Stimulated activated CD4-positive, alpha-beta T cell treated with anti-CD3 and anti-CD28 coated beads, Interleukin-1b, Interleukin-23, amount 100 ng/mL, for 4 hours (primary cell): ENCODE measurements at places on chromosomes 5 and 9.

GRCh38 chr9:27564670-27565069 lies 8.6 kb downstream of the C9orf72 start:
- no peak for DNase-seq

GRCh38 chr5:50415912-50416311 lies 25.2 kb downstream of the EMB start:
- DNase-seq = no peak

DNA sequence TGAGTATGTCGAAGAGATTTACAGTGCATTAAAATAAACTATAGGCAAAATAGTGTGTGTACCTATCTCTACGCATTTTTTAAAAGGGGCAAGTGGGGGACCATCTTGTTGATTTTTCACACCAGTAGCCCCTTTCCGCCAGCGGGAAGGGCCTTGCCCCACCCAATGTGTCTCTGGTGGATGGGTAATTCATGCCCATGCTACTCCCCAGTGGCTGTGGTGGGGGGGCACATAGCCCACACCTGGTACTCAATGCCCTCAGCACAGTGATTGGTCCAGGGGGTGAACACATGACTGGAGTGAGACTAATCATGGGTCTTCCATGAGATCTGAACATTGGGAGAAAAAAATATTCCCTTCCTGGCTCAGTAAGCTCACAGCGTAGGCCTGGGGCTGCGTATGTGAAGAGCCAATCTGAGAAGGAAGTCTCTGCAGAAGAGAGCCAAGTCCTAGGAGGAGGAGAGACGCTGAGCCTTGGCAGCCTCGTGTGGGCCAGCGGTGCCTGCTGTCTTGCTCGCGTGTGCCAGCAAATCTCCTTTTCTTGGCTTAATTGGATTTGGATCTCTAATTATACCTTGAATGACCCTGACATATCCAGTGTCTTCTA lies 103.4 kb downstream of the ADAMTS2 start:
- DNase-seq = no peak

DNA sequence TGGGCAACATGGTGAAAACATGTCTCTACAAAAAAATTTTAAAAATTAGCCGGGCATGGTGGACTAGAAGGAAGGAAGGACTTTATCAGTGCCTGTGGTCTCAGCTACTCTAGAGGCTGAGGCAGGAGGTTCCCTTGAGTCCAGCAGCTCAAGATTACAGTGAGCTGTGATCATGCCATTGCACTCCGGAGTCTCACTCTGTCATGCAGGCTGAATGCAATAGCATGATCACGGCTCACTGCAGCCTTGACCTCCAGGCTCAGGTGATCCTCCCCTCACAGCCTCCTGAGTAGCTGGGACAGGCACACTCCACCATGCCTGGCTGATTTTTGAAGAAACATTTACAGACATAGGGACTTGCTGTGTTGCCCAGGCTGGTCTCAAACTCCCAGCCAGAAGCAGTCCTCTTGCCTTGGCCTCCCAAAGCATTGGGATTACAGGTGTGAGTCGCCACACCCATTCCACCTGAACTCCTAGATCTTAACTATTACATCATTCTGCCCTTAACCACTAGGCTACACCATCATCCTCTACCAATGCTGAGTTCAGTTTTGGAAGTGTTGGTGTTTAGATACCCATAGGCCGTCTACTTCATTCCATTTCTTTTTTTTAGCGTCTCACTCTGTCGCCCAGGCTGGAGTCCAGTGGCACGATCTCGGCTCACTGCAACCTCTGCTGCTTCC lies 2.0 kb upstream of the URM1 start:
- no peak for DNase-seq
